ENCODE measurements at places on chromosomes 2 and 18. TPM values are rescaled to one million over a fixed set of nuclear protein-coding genes. Genes with fewer than 3 reads are reported as not detected.

The ICOS gene
- 76.2 TPM for total RNA-seq

The CSRNP3 gene
- not detected for total RNA-seq

The IL1RN gene
- total RNA-seq, result 15.9 TPM

The FKBP7 gene
- 6.6 TPM for total RNA-seq

The COL6A3 gene
- 7.9 TPM for total RNA-seq

The SFTPB gene
- total RNA-seq, result not detected

The TUBA4B gene
- total RNA-seq, result not detected

The PLGLB2 gene
- total RNA-seq, result 2.0 TPM

The TMEM127 gene
- 30.4 TPM for total RNA-seq

The C2orf92 gene
- 21.8 TPM for total RNA-seq

The ELOA2 gene
- total RNA-seq, result not detected

The C2orf78 gene
- not detected for total RNA-seq

The TLX2 gene
- 0.82 TPM for total RNA-seq

The LRP1B gene
- total RNA-seq, result not detected

The KRTCAP3 gene
- 7.5 TPM for total RNA-seq

The ABCG8 gene
- 0.23 TPM for total RNA-seq

The MC2R gene
- not detected for total RNA-seq

The CAVIN2 gene
- not detected for total RNA-seq

The MC5R gene
- not detected for total RNA-seq

The CYP27C1 gene
- not detected for total RNA-seq

The WIPF1 gene
- total RNA-seq, result 287 TPM

The INPP5D gene
- total RNA-seq, result 62.3 TPM

The EIF2B4 gene
- total RNA-seq, result 43.4 TPM

The KIAA1328 gene
- total RNA-seq, result 7.9 TPM

The CRACDL gene
- 0.55 TPM for total RNA-seq

The DOK6 gene
- total RNA-seq, result not detected
